ENCODE measurements at places on chromosomes 5 and 9.

- no peak for DNase-seq
These were observed 344.7 kb upstream of the DAP start for GRCh38 chr5:11105696-11106095.

- no peak for DNase-seq
These were observed 27.2 kb downstream of the SLC6A7 start for GRCh38 chr5:150217038-150217437.

DNA sequence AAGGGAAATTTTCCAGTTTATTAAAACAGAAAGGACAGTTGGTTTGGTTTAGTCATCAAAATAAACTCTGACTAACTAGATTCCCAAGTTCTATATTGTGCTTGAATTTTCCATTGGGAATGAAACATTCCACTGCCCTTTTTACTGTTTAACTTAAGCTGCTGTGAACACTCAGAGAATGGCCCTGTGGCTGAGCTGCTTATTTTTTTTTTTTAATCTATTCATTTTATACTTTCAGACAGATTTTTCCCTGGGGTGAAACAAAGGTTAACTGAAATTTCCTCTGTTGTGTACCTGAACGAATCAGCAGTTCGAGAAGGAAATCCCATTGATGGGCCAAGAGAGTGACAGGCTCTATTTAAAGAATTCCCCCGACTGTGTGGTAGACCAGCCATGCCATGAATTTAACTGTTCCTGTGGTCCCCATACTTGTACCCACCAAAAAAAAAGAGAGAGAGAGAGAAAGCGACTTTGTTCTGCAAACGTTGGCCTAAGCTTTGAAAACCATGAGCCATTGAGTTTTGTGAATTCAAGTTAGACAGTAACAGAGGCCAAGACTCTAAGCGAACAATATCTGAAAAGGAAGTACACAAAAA is 138.7 kb upstream of the GRHPR start:
- peak; percentile 68 for DNase-seq

- DNase-seq: peak; percentile 55
These were observed 694 bp upstream of the PHPT1 start for GRCh38 chr9:136848393-136849037.

DNA sequence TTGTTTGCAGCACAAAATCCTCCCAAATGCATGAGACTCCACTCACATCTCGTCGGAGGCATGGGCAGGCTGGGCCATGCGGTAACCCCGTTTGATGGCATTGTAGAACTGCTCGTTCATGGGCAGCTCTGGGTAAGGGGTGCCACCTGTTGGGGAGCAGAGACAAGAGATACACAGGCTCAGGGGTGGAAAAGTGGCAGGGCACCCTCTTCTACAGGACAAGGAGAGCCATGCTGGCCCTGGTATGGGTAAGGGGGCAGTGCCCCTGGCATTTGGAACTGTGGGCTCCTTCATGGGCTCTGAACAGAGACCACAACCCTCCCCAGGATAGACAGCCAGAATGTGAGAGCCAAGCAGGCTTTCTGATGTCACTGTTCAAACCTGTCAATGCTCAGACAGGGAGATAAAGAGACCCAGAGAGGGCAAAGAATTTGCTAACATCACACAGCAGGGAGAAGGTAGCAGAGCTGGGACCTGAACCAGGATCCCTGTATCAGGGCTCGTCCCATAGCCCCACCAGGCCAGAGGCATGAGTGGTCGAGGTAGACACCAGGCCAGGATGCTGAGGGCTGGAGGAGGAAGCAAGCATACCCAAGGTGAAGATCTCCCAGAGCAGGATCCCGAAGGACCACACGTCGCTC is 33.2 kb upstream of the CSF1R start:
- no peak for DNase-seq

DNA sequence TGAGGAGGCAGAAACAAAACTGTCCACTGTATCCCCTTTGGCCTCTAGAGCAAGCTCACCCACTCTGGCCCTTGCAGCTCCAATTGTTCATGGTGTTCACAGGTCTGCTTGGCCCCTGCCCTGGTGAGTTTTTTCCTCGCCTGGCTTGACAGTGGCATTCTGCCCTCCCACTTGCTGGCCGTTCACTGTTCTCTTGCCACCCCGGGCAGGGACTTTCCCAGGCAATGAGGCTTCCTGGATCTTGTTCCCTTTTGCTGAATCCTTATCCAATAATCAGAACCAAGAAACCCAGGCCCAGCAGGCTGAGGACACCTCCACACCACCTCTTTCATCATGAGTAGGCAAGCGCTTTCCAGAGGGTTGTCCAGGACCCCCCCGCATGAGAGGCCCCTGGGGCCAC is 31.2 kb downstream of the ZNF618 start:
- no peak for DNase-seq

- no peak for DNase-seq
These were observed 240.1 kb downstream of the DENND1A start for GRCh38 chr9:123689701-123690428.

DNA sequence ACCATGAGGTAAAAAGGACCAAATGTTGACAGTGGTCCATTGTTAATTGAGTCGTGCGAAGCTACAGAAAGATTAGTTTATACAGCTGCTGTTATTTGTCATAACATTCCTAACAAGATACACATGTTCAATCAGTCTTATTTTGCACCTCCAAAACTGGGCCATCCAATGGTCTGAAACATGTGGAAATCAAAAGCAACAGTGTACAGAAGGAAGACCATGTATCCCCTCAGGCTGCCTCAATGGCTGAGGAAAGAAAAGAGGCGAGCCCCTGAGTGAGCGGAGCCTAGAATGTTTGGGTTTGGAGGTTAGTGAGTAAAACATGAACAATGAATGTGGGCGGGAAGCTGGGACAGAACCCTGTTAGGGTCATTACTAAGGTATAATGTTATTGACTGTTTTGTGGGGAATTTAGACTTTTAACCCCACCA is 35.6 kb downstream of the NFIB start:
- peak; percentile 78 for DNase-seq

DNA sequence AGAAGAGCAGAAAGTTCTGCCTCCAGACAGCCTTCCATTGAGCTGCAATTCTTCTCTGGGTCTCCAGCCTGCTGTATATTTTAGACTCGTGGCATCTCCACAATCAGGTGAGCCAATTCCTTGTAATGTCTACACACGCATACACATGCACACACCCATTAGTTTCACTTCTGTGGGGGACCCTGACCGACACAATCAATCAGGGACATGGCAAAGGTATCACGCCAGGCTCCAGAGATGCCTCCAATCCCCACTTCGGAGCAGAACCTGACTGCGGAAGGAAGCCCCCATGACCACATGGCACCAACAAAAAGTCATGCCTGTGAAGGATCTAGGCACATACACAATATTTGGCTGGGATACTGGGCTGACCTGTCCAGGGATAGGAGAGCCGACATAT is 21.4 kb downstream of the SEMA4D start:
- DNase-seq: no peak

GRCh38 chr5:175873088-175873454 is 1.7 kb downstream of the CPLX2 start:
- DNase-seq: no peak

GRCh38 chr9:16133556-16134227 is 580.8 kb downstream of the CCDC171 start:
- peak; percentile 95 for DNase-seq

- DNase-seq: no peak
These were observed 1266.2 kb upstream of the CDH18 start for GRCh38 chr5:21254161-21254560.

GRCh38 chr5:50700706-50701105 is 34.3 kb downstream of the PARP8 start:
- DNase-seq: no peak

GRCh38 chr9:78031444-78031892 is at the start of gene GNAQ:
Gene GNAQ, minus strand, starts transcription at chr9:78031811. Its CDS starts 576 bp downstream, at chr9:78031235.
- DNase-seq: peak; percentile 60

- DNase-seq: no peak
These were observed 10.9 kb upstream of the ZNF474 start for GRCh38 chr5:122118356-122118948.

GRCh38 chr9:132942541-132943182 is 1.8 kb downstream of the TSC1 start:
- peak; percentile 27 for DNase-seq

DNA sequence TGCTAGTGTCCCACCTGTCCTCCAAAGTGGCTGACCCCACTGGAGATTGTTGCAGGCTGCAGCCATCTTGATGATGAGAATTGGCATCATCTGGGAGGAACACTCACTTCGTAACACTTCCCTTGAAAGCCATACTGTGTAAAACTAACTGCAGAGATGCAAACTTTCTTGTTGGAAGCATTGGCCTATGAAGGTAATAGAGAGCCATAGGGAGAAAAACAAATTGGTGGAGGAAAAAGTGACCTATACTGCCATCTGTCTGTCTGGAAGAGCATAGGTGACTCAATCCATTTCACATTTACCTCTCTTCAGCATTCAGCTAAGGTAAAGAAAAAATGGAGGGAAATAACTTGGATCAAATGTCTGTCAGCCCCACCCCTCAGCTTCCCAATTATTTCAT is 473.4 kb downstream of the NTRK2 start:
- no peak for DNase-seq

DNA sequence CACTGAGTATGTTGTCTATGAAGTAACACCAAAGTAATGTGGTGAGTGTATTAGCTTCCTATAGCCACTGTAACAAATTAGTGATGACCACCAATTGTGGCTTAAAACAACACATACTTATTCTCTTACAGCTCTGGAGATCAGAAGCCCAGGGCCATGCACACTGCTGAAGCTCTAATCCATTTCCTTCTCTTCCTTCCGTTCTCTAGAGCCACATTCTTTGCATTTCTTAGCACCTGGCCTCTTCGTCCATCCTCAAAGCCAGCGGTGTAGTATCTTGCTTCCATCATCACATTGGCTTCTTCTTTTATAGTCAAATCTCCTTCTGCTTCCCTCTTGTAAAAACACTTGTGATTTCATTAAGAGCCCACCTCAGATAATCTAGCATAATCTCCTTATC is 230.3 kb upstream of the RFX3 start:
- no peak for DNase-seq

- DNase-seq: no peak
These were observed 51.4 kb downstream of the PPIC start for GRCh38 chr5:122985006-122985700.

DNA sequence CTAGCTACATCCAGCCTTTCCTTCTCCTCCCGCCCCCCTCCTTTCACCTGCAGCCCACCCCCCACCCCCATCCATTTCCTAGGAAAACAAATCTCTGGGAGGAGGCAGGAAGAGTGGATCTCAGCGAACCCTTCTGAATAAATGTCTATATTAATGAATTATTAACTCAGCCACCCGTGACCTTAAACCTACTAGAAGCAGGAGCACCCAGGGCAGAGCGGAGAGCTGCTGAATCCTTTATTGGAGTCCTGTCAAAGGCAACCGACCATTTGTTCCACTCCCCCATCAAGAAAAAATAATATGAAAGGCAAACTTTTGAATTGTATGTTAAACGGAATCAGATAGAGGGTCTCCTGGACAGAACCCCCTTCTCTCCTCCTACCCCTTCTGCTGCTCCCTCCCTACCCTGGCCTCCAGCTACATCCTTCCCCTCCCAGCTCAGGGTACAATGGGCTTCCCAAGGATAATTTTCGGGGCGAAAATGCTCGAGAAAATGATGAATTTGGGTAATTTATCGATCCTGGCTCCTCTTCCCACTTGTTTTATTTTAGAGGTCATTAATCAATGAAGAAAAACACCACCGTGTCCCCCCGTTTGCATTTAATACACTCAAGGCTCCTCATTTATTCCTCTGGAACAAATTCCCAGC is 3.3 kb upstream of the PRDM6 start:
- no peak for DNase-seq

GRCh38 chr9:12784461-12785259 is 9.8 kb downstream of the LURAP1L start:
- peak; percentile 97 for DNase-seq

DNA sequence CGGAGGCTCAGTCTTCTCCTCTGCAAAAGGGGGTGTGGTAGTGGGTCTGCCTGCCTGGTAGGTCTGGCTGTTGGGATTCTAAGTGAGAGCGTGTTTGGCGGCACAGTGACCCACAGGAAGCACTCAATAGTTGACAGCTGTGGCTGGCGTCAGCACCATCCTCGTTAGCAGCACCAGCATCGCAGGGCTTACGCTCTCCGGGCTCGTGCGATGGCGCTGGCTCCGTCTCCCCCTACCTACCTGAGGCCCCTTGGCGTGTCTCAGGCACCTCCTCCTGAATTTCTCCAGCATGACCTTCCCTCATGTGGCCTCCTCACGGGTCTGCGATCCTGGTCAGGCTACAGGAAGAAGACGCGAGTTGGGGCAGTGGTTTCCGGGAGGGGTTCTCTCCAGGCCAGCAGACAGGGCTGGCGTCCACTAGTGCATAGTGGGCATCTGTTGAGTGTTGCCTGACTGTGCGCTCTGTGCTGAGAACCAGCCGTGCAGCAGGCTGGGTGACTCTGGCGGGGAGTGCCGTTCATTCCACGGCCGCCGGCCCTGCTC is 66.9 kb downstream of the HMCN2 start:
- no peak for DNase-seq

GRCh38 chr5:140574165-140574564 is 9.5 kb downstream of the SLC35A4 start:
- DNase-seq: no peak

DNA sequence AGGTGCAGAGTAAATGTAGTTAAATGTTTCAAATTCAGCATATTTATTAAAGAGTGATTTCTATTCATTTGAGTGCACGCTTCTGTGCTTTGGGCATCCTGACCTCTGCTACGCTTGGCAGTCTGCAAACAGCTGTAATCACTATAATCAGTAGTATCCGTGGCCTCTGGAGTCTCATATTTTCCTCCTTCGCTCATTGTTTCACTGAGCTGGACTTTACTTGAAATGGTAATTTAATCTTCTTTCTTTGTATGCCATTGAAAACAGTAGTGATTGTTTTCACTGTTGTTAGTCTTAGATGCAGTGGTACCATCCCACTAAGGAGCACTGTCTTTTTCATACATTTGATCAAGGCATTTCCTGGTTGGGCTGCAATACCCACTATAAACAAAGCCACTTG is 43.5 kb upstream of the CAVIN4 start:
- no peak for DNase-seq

- DNase-seq: peak; percentile 70
These were observed 395.9 kb downstream of the PSAT1 start for GRCh38 chr9:78692871-78693270.
